ENCODE measurements at places on chromosomes 6 and 20. TPM values are rescaled to one million over a fixed set of nuclear protein-coding genes. Genes with fewer than 3 reads are reported as not detected.

GRCh38 chr20:19493794-19494495, 264.1 kb upstream of the RIN2 start:
- peaks cover 9% of the 10 kb centered on the region for H3K27me3 ChIP-seq
- no peak overlapping the region for H3K4me3 ChIP-seq
- no peak overlapping the region for H3K27ac ChIP-seq
- DNase-seq: no peak
- no peaks in the 10 kb centered on the region for H3K4me1 ChIP-seq
- no peaks in the 10 kb centered on the region for H3K36me3 ChIP-seq

GRCh38 chr6:159800141-159800865, at the start of gene PNLDC1:
Gene PNLDC1, plus strand, starts transcription at chr6:159800276. Its CDS starts 32 bp downstream, at chr6:159800308.
- no peak for DNase-seq
- H3K27me3 ChIP-seq: peaks cover 8% of the 10 kb centered on the region

GRCh38 chr6:44665683-44666082, 278.2 kb downstream of the CDC5L start:
- H3K36me3 ChIP-seq: no peaks in the 10 kb centered on the region
- peaks cover 46% of the 10 kb centered on the region for H3K27me3 ChIP-seq
- H3K27ac ChIP-seq: no peak overlapping the region
- peaks cover 7% of the 10 kb centered on the region for H3K4me1 ChIP-seq
- DNase-seq: no peak

DNA sequence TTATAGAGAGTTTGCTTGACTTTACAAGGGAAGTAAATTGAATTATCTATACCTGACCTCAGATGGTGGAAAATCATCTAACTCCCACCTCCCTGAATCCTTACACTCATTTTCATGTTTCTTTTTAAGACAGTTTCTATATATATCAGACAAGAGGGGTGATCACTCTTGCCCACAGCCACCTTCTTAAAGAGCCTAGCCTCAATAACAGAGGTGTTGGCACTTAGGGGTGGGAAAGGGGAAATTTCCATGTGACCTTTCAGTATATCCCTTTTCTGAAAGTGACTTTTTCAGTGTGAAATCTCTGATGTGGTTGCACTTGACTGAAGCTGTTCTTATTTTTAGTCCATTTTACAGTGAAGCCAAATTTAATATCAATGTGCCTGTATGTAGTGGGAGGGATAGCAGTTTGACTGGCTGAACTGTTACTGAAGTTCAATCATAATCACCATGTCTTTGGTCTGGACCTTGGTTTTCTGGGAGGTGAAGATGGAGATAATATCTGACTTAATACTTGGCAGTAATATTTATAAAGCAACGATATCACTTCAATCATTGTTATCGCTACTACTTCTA, 141.3 kb downstream of the MAP3K7 start:
- no peaks in the 10 kb centered on the region for H3K36me3 ChIP-seq
- H3K27ac ChIP-seq: no peak overlapping the region
- no peak for DNase-seq

DNA sequence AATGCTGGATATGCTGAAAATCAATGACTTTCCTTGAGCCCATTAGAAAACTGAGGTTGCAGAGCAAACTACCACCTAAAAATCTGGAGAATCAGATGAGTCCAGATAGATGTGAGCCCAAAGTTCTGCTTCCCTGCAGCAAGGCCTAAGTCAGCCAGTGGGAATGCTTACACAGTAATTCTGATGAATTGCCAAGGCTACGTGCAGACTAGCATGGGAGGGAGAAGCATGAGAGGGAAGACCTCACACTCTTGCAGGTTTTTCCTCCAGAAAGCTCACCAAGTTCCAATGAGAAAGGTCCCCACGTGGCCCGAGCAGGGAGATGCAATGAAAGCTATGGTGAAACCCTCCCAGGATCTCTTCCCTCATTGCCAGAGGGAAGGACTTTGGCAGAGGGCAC, 104.8 kb upstream of the SIRPA start:
- H3K27ac ChIP-seq: no peak overlapping the region
- peaks cover 57% of the 10 kb centered on the region for H3K27me3 ChIP-seq
- no peaks in the 10 kb centered on the region for H3K36me3 ChIP-seq
- no peak for DNase-seq
- H3K4me1 ChIP-seq: no peaks in the 10 kb centered on the region

DNA sequence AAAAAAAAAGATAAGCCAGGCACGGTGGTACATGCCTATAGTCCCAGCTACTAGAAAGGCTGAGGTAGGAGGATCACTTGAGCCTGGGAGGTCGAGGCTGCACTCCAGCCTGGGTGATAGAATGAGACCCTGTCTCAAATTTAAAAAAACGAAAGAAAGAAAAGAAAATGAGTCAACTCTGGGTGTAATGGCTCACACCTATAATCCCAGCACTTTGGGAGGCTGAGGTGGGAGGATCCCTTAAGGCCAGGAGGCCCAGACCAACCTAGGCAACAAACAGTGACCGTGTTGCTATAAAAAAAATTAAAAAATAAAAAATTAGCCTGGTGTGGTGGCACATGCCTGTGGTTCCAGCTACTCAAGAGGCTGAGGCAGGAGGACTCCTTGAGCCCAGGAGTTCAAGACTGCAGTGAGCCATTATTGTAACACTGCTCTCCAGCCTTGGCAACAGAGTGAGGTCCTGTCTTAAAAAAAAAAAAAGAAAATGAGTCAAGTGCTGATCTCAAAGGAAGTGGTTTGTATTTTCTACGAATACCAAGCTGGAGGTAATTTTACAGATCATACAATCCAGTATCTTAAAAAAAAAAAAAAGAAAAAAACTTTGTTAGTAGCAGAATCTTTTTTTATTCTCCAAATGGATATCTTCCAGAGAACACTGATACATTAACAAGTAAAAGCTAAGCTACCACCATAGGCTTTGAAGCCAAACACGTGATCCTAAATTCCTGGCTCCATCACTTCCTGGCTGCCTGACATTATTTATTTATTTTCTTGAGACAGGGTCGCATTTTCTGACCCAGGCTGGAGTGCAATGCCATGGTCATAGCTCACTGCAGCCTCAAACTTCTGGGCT, 5.7 kb downstream of the COMMD7 start:
- peaks cover 5% of the 10 kb centered on the region for H3K4me1 ChIP-seq
- no peaks in the 10 kb centered on the region for H3K27me3 ChIP-seq
- H3K27ac ChIP-seq: no peak overlapping the region

DNA sequence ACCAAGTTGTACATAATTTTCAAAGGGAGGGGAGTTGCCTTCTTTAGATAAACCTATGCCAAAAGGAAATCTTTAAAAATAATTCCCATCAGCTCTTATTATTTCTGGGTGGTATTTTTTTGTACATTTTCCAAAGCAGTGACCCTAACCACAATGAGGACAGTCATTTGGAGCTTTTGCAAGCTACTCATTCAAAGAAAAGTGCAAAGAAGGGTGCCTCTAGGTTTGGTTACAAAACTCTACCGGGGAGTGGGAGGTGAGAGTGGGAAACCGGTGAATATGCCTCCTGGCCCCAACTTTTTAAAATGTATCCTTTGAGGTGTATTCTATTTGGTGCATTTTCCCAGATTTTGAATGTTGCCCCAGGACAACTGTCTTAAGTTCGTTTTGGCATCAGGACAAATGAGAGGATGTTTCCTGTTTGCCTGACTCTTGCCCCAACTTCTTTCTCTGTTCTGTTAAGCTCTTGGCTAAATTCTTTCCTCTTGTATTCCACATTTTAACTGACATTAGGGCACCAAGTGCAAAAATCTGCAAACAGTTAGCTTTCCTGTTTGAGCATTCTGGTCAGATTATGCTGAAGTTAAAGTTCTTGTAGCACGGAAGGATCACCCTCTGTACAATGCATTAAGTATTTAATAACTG, 78.9 kb downstream of the SLX4IP start:
- no peak overlapping the region for H3K4me3 ChIP-seq
- H3K27me3 ChIP-seq: no peaks in the 10 kb centered on the region
- no peak overlapping the region for H3K27ac ChIP-seq
- peaks cover 10% of the 10 kb centered on the region for H3K4me1 ChIP-seq
- DNase-seq: no peak
- H3K36me3 ChIP-seq: no peaks in the 10 kb centered on the region

DNA sequence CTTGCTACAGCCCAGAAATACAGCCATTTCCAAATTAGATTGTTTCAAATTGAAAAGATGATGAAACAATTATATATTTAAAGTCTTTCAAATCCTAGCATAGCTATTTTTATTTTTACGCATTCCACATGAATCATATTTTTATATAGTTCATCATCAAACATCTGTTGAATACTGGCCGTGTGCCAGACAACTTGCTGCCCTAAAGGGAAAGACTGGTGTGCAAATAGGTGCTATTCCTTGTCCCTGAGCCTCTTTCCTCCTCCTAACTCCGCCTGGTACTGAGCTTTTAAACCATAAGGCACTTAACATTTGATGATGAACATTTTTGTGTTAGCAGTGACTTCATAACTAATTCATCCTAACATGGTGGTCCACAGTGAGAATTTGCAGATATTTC, 18.7 kb upstream of the PLCG1 start:
- H3K27ac ChIP-seq: no peak overlapping the region
- no peaks in the 10 kb centered on the region for H3K27me3 ChIP-seq
- DNase-seq: no peak
- H3K4me3 ChIP-seq: no peak overlapping the region
- peaks cover 36% of the 10 kb centered on the region for H3K4me1 ChIP-seq

DNA sequence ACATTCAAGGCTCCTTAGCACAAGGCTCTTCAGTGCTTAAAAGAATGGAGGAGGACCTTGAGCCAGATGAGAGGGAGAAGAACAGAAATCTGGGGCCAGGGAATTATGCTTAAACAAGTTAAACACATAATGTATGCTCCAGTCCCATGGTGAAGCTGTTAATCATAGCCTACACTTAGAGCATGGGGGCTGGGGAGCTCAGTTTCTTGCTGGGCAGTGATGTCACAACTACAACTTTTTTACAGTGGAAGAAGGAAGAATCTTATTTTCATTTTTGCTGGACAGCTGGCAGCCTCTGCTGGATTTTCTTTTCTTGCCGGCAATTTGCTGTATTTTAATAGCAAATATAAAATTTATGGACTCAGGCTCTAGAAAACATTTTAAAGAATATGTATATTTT, 432.5 kb downstream of the CD109 start:
- H3K4me1 ChIP-seq: no peaks in the 10 kb centered on the region
- no peak for DNase-seq
- no peaks in the 10 kb centered on the region for H3K36me3 ChIP-seq

GRCh38 chr6:114024746-114025145, 53.8 kb upstream of the HDAC2 start:
- H3K4me3 ChIP-seq: no peak overlapping the region
- no peak overlapping the region for H3K27ac ChIP-seq
- H3K36me3 ChIP-seq: peaks cover 3% of the 10 kb centered on the region
- H3K4me1 ChIP-seq: peaks cover 2% of the 10 kb centered on the region

DNA sequence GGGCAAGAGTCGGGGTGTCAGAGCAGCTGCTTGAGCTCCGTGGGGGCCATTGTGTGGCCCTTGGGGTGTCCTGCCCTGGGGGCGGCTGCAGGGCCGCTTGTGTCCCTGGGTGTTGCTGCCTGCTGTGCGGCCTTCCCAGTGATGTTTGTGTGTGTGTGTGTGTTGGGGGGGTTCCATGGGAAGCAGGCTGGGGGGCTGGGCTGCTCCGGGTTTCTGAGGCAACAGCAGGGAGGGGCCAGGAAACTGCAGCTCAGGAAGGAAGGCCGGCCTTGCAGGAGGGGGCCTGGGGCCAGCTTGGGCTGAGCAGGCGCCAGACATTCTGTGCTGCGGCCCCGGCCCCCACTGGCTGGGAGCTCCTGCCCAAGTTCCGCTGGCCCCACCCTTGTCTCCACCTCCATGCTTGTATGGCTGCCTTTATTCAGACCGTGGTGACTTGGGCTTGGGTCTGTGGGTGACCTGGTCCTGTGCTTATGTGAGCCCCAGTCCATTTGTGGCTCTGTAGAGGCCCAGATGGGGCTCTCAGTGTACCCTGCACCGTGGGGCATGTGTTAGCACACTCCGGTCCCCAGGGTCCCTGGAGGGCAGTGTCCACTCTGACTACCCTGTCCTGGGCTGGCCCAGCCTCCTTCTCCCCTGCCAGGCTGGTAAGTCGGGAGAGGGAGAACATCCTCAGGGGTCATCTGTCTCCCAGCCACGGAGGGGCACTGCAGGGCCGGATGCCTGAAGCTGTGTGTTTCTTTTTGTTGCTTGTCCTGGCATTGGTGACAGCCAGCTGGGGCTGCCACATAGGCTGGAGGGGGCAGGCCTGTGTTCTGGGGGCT, 4.6 kb upstream of the SOX18 start:
- peaks cover 6% of the 10 kb centered on the region for H3K4me1 ChIP-seq
- H3K27me3 ChIP-seq: peaks cover 37% of the 10 kb centered on the region
- H3K36me3 ChIP-seq: no peaks in the 10 kb centered on the region
- no peak overlapping the region for H3K27ac ChIP-seq
- DNase-seq: no peak
- H3K4me3 ChIP-seq: no peak overlapping the region

GRCh38 chr6:41584668-41585205, 38.6 kb downstream of the FOXP4 start:
- DNase-seq: peak; percentile 40
- H3K4me1 ChIP-seq: peaks cover 28% of the 10 kb centered on the region
- H3K27ac ChIP-seq: no peak overlapping the region
- peaks cover 14% of the 10 kb centered on the region for H3K36me3 ChIP-seq

DNA sequence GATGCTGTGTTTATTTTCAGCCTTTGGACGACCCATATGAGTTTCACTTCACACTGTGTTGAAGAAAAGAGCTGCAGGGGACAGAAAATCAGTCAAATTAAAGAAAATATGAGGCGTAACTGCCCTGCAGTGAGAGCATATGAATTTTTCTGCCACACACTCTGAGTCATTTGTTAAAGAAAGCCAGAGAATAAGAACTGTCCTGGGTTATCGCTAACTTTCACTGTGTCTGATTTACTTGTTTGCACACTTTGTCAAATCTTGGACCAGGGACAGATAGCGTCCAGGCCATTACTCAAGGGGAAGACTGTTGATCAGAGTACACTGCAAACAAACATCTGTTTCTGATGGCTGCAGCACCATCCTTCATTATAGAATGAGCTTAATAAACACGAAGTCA, 126.8 kb upstream of the AGPAT4 start:
- no peak for DNase-seq
- H3K36me3 ChIP-seq: no peaks in the 10 kb centered on the region
- no peak overlapping the region for H3K4me3 ChIP-seq
- peaks cover 2% of the 10 kb centered on the region for H3K4me1 ChIP-seq

DNA sequence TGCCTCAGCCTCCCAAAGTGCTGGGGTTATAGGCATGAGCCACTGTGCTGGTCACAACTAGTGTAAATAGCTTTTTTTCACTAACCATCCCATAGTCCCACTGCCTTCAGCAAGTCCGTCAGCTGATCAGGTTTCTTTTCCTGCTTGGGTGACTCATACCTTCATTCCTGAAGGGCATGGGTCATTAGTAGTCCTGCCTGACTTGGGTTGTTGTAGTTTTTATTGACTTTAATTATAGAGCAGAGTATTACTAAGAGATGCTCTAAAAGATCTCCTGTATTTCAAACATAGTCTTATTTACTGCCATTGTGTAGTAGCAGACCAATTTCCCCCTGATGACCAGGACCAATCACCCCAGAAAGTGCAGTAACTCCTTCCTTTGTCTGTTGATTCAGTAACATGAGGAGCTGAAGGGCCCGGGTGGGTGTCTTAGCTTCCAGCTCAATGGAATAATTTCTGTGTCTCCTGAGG, 25.8 kb downstream of the HLA-C start:
- peak overlapping the region; percentile 38 for H3K27ac ChIP-seq
- H3K4me1 ChIP-seq: peaks cover 3% of the 10 kb centered on the region
- H3K36me3 ChIP-seq: no peaks in the 10 kb centered on the region
- DNase-seq: no peak
- peaks cover under 1% of the 10 kb centered on the region for H3K27me3 ChIP-seq

GRCh38 chr6:132405143-132405915, 4.1 kb upstream of the MOXD1 start:
- no peaks in the 10 kb centered on the region for H3K4me1 ChIP-seq
- DNase-seq: no peak
- H3K27ac ChIP-seq: no peak overlapping the region
- peaks cover 43% of the 10 kb centered on the region for H3K27me3 ChIP-seq
- no peaks in the 10 kb centered on the region for H3K36me3 ChIP-seq
- no peak overlapping the region for H3K4me3 ChIP-seq

SCAF8 gene
- 70.2 TPM for total RNA-seq

EYA2 gene
- total RNA-seq: 0.73 TPM

PERP gene
- 68.3 TPM for total RNA-seq

GCM1 gene
- not detected for total RNA-seq

EZR gene
- 258 TPM for total RNA-seq
